Osteocyte (in vitro differentiated cells): ENCODE measurements at places on chromosomes 2 and 18. TPM values are rescaled to one million over a fixed set of nuclear protein-coding genes. Genes with fewer than 3 reads are reported as not detected.

KCTD1 gene
- total RNA-seq, result 25.7 and 28.9 TPM in 2 replicates

GRCh38 chr2:101892377-101892776 lies 99.4 kb upstream of the IL1R2 start:
- peaks cover 55% of the 10 kb centered on the region for H3K36me3 ChIP-seq
- no peak overlapping the region for H3K4me3 ChIP-seq
- DNase-seq, result no peak
- peaks cover 14% of the 10 kb centered on the region for H3K4me1 ChIP-seq
- no peak overlapping the region for H3K27ac ChIP-seq

NT5DC4 gene
- not detected in 2 replicates for total RNA-seq

DNA sequence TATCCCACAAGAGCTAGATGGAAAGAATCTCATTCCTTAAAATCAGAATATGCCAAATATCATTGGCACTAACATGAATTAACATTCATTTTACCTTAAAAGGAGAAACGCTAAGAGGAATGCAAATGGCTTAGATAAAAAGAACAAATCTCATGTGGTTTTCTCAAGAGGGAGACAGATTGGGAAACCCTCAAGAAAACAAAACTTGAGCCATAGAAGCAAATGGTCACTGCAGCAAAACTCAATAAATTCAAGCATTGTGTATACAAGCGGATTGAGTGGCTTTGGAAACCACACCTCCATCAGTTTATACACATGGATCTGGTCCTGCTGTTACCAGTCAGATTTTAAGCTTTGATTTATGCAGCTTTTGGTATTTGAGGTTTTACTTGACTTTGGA lies 1331.8 kb upstream of the ZEB2 start:
- no peaks in the 10 kb centered on the region for H3K4me1 ChIP-seq
- no peak overlapping the region for H3K27ac ChIP-seq
- H3K36me3 ChIP-seq, result no peaks in the 10 kb centered on the region
- no peak overlapping the region for H3K4me3 ChIP-seq
- H3K27me3 ChIP-seq, result no peaks in the 10 kb centered on the region
- DNase-seq, result no peak

- H3K27me3 ChIP-seq, result peaks cover 22% of the 10 kb centered on the region
- H3K4me1 ChIP-seq, result no peaks in the 10 kb centered on the region
- no peak for DNase-seq
- H3K36me3 ChIP-seq, result no peaks in the 10 kb centered on the region
- H3K27ac ChIP-seq, result no peak overlapping the region
- no peak overlapping the region for H3K4me3 ChIP-seq
These were observed 48.3 kb upstream of the TMEM18 start for GRCh38 chr2:725468-725867.

TMEM247 gene
- total RNA-seq, result not detected in 2 replicates

DNA sequence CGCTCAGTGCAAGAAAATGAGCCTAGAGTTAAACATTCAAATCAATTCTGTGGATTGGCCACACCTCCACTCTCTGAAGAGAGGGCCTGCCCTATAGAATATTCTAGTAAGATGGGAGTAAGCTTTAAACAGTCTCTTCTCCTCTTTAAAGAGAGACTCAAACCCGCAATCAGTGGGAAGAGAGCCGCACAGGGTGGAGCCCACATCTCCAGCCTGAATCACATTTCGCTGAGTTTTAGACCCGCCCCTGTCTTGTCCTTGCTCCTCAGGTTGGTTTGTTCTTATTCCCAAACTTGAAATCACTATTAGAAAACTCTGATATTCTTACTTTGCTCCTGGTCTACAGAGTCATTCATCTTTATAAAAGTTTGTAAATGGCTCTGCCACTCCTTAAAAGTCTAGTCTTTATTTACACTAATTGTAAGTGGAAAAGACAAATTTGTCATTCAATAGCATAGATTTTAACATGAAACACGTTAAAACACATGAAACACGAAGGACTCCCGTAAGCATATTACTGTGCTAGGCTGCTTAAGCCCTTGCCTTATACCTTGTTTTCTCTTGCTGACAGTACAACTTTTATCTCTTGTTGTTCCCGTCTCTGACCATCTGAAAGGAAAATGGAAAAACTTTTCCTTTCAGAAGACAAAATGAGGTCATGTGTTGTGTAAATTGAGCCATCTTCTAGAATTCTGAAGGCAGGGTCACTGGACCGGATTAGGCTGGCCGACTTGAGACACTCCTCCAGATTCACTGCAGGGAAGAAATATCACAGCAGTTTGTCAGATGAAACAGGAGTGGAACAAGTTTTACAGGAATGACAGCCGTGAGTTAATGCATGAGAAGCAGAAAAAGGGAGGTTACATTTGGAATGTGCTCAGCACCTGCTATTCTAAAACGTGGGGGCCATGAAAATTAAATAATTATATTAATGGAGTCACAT lies 5.6 kb downstream of the DSC1 start:
- no peaks in the 10 kb centered on the region for H3K4me1 ChIP-seq
- no peak overlapping the region for H3K27ac ChIP-seq
- H3K27me3 ChIP-seq, result peaks cover 22% of the 10 kb centered on the region
- DNase-seq, result no peak

SULT1C4 gene
- total RNA-seq, result 6.0 and 7.0 TPM in 2 replicates

GRCh38 chr2:72394541-72395070 lies 246.9 kb upstream of the CYP26B1 start:
- peaks cover 5% of the 10 kb centered on the region for H3K4me1 ChIP-seq
- DNase-seq, result no peak
- no peaks in the 10 kb centered on the region for H3K27me3 ChIP-seq
- H3K36me3 ChIP-seq, result peaks cover 2% of the 10 kb centered on the region

- no peak overlapping the region for H3K4me3 ChIP-seq
- H3K36me3 ChIP-seq, result no peaks in the 10 kb centered on the region
- no peak overlapping the region for H3K27ac ChIP-seq
- peaks cover 5% of the 10 kb centered on the region for H3K27me3 ChIP-seq
These were observed 114.0 kb upstream of the STON1 start for GRCh38 chr2:48415836-48416515.

DNA sequence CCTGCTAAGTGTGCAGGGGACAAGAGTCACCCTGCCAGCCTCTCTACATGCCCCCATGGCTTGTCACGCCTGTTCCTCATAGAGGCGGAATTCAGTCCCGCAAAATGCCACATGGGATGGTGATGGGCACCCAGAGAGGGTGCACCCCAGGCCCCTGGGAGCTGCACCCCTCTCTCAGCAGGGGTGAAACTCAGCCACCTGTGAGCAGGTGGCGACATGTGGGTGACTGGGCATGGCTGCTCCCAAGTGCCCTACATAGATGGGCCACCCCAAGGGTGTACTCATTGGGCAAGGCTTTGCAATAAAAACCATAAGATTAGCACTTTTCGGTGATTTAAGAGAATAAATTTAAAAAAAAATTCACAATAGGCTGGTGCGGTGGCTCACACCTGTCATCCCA lies 6.3 kb downstream of the HS6ST1 start:
- DNase-seq, result no peak
- H3K27ac ChIP-seq, result no peak overlapping the region
- peaks cover 7% of the 10 kb centered on the region for H3K36me3 ChIP-seq
- H3K4me1 ChIP-seq, result peaks cover 67% of the 10 kb centered on the region
- no peak overlapping the region for H3K4me3 ChIP-seq
- no peaks in the 10 kb centered on the region for H3K27me3 ChIP-seq

TP53I3 gene
- total RNA-seq, result 44.4 and 45.9 TPM in 2 replicates

NLRC4 gene
- not detected in 2 replicates for total RNA-seq

- H3K27me3 ChIP-seq, result no peaks in the 10 kb centered on the region
- no peak for DNase-seq
- no peaks in the 10 kb centered on the region for H3K36me3 ChIP-seq
- no peak overlapping the region for H3K4me3 ChIP-seq
These were observed 440.7 kb upstream of the MMADHC start for GRCh38 chr2:150028322-150028721.

SLC11A1 gene
- total RNA-seq, result 0.16 and 0.21 TPM in 2 replicates

INPP5D gene
- total RNA-seq, result 0.31 and 0.40 TPM in 2 replicates

- H3K4me3 ChIP-seq, result no peak overlapping the region
- H3K36me3 ChIP-seq, result peaks cover 13% of the 10 kb centered on the region
- no peak overlapping the region for H3K27ac ChIP-seq
- no peak for DNase-seq
- no peaks in the 10 kb centered on the region for H3K27me3 ChIP-seq
These were observed 122.5 kb downstream of the PLEKHM3 start for GRCh38 chr2:207902821-207903220.

DNA sequence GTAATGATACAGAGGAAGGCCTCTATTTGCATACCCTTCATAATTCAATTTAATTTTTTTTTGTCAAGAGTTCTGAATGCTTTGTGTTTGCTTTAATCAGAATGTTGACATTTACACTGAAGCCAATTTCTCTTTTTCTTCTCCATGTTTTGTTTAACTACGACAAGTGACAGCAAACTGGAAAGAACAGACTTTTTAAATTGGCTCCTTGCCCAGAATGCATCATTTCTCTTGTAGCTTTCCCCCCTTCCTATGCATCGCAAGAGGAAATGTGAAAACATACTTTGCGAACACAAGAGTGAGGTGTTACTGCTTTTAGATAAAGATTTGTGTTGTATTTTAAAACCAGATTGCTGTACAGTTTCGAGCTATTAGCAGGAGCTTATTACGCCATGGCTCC lies 955.2 kb upstream of the CELF4 start:
- no peak for DNase-seq
- no peaks in the 10 kb centered on the region for H3K27me3 ChIP-seq
- H3K27ac ChIP-seq, result no peak overlapping the region
- no peaks in the 10 kb centered on the region for H3K36me3 ChIP-seq
- H3K4me3 ChIP-seq, result no peak overlapping the region
- no peaks in the 10 kb centered on the region for H3K4me1 ChIP-seq

GRCh38 chr2:152564754-152565551 lies 152.3 kb downstream of the PRPF40A start:
- H3K27me3 ChIP-seq, result no peaks in the 10 kb centered on the region
- peaks cover 27% of the 10 kb centered on the region for H3K36me3 ChIP-seq
- H3K4me1 ChIP-seq, result peaks cover 17% of the 10 kb centered on the region
- DNase-seq, result no peak
- H3K4me3 ChIP-seq, result no peak overlapping the region
- H3K27ac ChIP-seq, result no peak overlapping the region

GRCh38 chr18:50093366-50094064 lies 101.4 kb downstream of the MYO5B start:
- H3K27me3 ChIP-seq, result peaks cover 2% of the 10 kb centered on the region
- no peak for DNase-seq
- no peak overlapping the region for H3K27ac ChIP-seq
- H3K36me3 ChIP-seq, result no peaks in the 10 kb centered on the region
- H3K4me1 ChIP-seq, result no peaks in the 10 kb centered on the region

- H3K36me3 ChIP-seq, result peaks cover 2% of the 10 kb centered on the region
- DNase-seq, result no peak
- H3K4me3 ChIP-seq, result no peak overlapping the region
These were observed 3.9 kb downstream of the MAPRE3 start for GRCh38 chr2:26974352-26974751.

PPIL3 gene
- total RNA-seq, result 49.7 and 50.8 TPM in 2 replicates

GPR35 gene
- total RNA-seq, result 2.5 and 3.6 TPM in 2 replicates

- H3K36me3 ChIP-seq, result no peaks in the 10 kb centered on the region
- no peaks in the 10 kb centered on the region for H3K4me1 ChIP-seq
These were observed 348.4 kb upstream of the KLHL29 start for GRCh38 chr2:23036629-23037028.

GGCX gene
- 58.2 and 59.6 TPM in 2 replicates for total RNA-seq

LGALSL gene
- total RNA-seq, result 7.4 and 9.5 TPM in 2 replicates

CIB4 gene
- not detected in 2 replicates for total RNA-seq

DNA sequence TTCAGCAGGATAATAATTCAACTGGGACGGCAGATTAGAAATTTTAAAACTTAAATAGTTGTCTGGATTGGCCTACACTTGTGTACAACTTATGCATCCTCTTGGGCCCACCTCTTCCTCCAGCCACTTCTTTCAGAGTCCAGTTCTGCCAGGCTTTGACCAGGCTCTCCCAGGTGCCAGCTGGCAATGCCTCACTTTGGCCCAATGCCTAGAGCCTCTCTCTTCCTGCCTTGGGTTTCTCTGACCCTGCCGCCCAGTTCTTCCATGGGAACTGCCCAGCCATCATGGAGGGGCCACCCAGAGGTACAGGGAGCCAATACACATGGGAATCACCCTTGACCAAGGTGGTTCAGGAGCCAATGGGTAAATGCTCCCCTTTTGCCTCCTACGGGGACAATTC lies 135.5 kb downstream of the IRS1 start:
- DNase-seq, result no peak
- H3K4me1 ChIP-seq, result peaks cover 21% of the 10 kb centered on the region
- H3K4me3 ChIP-seq, result no peak overlapping the region
- no peak overlapping the region for H3K27ac ChIP-seq

NOP58 gene
- 40.2 and 44.1 TPM in 2 replicates for total RNA-seq

MTLN gene
- 10.7 and 12.6 TPM in 2 replicates for total RNA-seq

ZNF512 gene
- total RNA-seq, result 43.6 and 52.5 TPM in 2 replicates

DNA sequence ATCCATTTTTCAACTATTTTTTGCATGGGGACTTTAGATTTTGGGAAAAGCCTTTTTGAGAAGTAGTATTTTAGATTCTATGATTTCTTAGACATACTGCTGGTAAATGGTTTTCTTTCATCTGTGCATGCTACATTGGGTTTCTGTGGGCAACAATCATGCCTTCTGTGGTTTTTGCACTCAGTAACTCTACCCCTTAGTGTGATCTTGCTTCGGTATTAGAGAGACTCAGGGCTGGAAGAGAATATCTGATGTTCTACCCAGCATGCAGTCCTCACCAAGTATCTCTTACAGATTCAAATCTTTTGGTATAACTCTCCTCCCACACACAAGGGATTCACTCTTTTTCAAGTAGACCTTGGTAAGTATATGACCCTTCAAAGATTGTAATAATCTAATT lies 183.0 kb downstream of the PMAIP1 start:
- H3K36me3 ChIP-seq, result no peaks in the 10 kb centered on the region
- no peak for DNase-seq
- no peak overlapping the region for H3K4me3 ChIP-seq
- H3K27me3 ChIP-seq, result peaks cover 62% of the 10 kb centered on the region
- H3K4me1 ChIP-seq, result no peaks in the 10 kb centered on the region

DNA sequence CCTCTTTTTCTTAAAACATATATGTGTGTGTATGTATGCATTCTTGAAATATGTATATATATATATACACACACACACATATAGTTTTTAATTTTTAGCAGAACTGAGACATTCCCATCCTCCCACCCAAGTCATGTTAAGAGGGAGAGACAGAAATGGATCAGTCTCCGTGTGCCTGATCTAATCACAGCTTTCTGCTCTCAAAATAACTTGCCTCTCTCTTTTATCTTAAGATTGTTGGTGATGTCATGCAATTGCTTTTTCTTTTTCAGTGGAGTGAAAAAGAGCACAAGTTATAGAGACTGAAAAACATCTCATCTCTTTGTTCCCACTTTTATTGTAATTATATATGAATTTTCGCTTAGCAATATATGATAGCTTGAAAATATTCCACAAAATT lies 279.9 kb upstream of the DOK6 start:
- H3K4me1 ChIP-seq, result no peaks in the 10 kb centered on the region
- peaks cover 7% of the 10 kb centered on the region for H3K27me3 ChIP-seq
- DNase-seq, result no peak
- H3K36me3 ChIP-seq, result no peaks in the 10 kb centered on the region

- H3K4me1 ChIP-seq, result no peaks in the 10 kb centered on the region
- H3K4me3 ChIP-seq, result no peak overlapping the region
- no peak overlapping the region for H3K27ac ChIP-seq
- no peaks in the 10 kb centered on the region for H3K36me3 ChIP-seq
- H3K27me3 ChIP-seq, result no peaks in the 10 kb centered on the region
These were observed 133.5 kb downstream of the TMEM182 start for GRCh38 chr2:102895376-102895775.

G6PC2 gene
- not detected in 2 replicates for total RNA-seq

AQP12A gene
- total RNA-seq, result not detected in 2 replicates

GRCh38 chr2:138147796-138148195 lies 183.5 kb downstream of the HNMT start:
- H3K4me1 ChIP-seq, result no peaks in the 10 kb centered on the region
- DNase-seq, result no peak
- peaks cover 8% of the 10 kb centered on the region for H3K27me3 ChIP-seq
- no peak overlapping the region for H3K27ac ChIP-seq
- no peaks in the 10 kb centered on the region for H3K36me3 ChIP-seq
